GM23248 (cell line): ENCODE measurements at places on chromosomes 12 and 14. TPM values are rescaled to one million over a fixed set of nuclear protein-coding genes. Genes with fewer than 3 reads are reported as not detected.

Gene CAPZA3
- not detected in 2 replicates for total RNA-seq

Gene ARHGEF40
- 56.6 and 68.3 TPM in 2 replicates for total RNA-seq

Gene GPRC5D
- total RNA-seq = not detected in 2 replicates

Gene SLC7A7
- total RNA-seq = 0.65 and 0.89 TPM in 2 replicates

Gene VRTN
- total RNA-seq = not detected in 2 replicates

Gene SLC10A1
- not detected in 2 replicates for total RNA-seq

Gene MYBPC1
- total RNA-seq = not detected in 2 replicates

Gene TAS2R42
- not detected in 2 replicates for total RNA-seq

Gene PABPN1
- total RNA-seq = 60.3 and 65.5 TPM in 2 replicates

Gene RASSF8
- total RNA-seq = 80.1 and 108 TPM in 2 replicates

- DNase-seq = no peak
Observed at GRCh38 chr14:65344011-65344410, 68.5 kb upstream of the FUT8 start.

GRCh38 chr14:83993545-83993944, 1536.4 kb upstream of the FLRT2 start:
- DNase-seq = no peak

DNA sequence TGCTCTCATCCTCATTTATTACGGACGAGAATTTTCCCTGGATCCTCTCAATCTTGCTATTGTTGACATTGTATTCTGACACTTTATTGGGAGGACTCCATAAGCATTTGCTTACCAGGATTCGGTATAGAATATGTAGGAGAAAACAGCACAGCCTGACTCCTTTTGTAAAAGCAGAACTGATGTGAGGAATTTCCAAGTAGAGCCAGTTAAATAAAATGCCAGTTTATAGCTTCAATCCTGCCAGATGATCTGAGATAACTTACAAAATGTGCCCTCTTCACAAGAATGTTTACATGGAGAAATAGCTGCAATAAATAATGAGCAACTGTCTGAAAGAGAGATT, 332.9 kb upstream of the PRICKLE1 start:
- no peak for DNase-seq

- peak; percentile 60 for DNase-seq
Observed at GRCh38 chr12:14366209-14367039, 942 bp downstream of the ATF7IP start.

DNA sequence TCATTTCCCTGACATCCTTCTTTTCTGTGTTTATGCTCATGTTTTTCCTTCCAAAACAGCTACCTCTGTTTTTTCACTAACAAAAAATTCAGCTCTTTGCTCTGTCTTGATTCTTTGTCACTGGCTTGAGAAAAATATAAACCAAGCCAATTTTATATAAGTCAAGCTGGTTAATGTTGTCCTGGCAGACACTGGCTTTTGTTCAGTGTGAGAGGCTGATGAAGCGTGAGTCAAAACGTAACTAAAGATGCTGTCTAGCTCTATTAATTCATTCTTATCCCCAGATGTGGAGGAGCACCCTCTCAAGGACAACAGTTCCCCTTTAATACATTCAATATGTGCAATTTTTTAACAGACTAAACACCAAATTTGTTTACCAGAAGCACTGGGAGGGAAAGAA, 15.8 kb downstream of the TSPAN8 start:
- DNase-seq = no peak

- peak; percentile 82 for DNase-seq
Observed at GRCh38 chr12:54139019-54139418, 49.8 kb downstream of the SMUG1 start.

- peak; percentile 88 for DNase-seq
Observed at GRCh38 chr14:32374155-32374554, 45.1 kb downstream of the AKAP6 start.

DNA sequence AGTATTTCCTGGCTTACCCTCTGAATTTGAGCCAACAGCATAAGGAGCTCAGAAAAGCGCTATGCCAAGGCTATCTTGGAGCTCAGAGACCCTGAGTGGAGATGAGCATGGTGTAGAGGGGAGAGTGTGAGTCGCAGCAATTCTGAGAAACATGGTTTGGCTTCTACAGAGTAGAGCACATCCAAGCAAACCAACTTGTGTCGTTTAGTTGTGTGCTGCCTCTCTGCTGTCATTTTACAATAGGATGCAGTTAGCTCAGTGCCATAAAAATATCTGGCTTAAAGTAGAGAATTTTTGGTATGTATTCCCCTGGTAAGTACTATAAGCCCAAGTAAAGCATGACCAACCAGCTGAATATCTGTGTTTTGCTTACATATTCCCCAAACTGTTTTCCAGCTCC, 249.2 kb downstream of the TRHDE start:
- no peak for DNase-seq

DNA sequence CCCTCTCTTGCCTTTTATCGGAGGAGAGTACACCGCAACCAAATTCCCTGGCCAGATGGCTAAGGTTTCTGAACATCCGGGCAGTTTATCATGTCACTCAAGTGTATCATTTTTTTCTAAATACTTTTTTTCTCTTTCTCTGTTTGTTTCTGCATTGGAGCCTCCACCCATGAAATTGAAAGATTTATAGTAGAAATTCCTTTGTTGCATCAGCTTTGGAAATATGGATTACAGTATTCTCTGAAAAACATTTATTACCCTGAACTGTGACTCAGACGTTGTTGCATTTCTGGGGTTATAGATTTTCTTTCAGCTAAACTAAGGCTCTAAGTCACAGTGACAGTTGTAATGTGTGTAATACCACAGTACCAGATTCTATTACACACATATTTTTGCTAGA, 187.0 kb downstream of the SPTSSA start:
- DNase-seq = peak; percentile 32

- peak; percentile 77 for DNase-seq
Observed at GRCh38 chr12:15732341-15733061, 56.7 kb downstream of the EPS8 start.

DNA sequence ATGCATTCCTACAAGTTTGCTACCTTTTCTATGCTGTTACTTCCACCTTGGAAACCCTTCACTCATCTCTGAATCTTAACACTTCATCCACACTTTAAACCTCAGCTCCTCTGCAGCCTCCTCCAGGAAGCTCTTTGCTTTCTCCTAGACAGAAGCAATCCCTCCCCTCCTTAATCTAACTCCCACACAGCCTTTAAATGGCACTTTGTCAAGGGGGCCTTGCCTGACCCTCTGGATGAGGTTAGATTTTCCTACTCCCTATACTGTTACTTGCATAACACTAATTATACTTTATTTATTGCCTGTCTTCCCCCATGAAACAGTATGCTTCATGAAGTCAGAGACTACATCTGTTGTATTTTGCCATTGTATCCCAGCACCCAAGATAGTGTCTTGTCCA, 394.6 kb downstream of the MED13L start:
- DNase-seq = no peak

DNA sequence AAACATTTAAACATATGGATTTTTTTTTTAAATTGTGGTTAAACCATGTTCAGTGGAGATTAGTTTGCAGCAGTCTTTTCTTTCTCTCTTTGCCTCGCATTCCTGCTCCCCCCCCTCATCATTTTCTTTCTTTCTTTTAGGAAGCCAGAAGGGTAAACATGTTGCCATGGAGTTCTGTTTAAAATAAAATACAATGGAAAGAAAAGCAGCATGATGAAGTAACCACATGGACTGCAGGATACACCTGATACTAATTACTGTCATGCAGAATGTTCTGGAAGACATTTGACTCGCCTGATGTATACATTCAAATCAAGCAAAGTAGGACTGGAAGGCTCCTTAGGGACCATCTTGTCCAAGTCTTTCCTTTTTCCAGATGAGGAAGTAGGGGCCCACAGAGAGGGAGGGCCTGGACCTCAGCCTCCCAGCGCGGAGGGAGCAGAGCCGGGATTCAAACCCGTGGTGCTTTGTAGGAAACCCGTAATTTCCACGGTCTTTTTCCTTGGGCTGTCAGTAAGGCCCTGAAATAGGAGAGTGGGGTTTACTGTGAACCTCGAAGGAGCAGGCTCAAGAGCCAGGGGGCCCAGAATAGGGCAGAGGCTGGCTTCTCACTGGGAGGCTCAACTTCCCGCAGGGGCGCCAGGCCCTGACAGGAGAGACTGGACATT, 2.4 kb upstream of the MEG3 start:
- no peak for DNase-seq

DNA sequence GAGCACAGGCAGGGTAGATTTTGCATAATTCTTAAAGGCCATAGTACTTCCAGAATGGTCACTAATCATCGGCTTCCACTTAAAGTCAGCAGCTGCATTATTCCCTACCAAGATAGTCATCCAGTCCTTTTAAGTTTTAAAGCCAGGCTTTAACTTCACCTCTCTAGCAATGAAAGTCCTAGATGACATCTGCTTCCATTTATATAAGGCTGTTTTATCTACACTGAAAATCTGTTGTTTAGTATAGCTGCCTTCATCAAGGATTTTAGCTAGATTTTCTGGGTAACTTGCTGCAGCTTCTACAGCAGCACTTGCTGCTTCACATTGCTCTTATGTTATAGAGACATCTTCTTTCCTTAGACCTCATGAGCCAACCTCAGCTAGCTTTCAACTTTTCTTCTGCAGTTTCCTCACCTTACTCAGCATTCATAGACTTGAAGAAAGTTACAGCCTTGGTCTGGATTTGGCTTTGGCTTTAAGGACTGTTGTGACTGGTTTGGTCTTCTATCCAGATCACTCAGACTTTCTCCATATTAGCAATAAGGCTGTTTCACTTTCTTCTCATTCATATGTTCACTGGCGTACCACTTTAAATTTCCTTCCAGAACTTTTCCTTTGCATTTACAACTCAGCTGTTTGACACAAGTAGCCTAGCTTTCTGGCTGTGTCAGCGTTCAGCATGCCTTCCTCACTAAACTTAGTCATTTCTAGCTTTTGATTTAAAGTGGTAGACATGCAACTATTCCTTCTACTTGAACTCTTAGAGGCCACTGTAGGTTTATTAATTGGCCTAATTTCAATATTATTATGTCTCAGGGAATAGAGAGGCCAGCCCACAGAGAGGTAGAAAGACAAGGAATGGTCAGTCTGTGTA, 209.9 kb upstream of the GARIN2 start:
- DNase-seq = no peak

DNA sequence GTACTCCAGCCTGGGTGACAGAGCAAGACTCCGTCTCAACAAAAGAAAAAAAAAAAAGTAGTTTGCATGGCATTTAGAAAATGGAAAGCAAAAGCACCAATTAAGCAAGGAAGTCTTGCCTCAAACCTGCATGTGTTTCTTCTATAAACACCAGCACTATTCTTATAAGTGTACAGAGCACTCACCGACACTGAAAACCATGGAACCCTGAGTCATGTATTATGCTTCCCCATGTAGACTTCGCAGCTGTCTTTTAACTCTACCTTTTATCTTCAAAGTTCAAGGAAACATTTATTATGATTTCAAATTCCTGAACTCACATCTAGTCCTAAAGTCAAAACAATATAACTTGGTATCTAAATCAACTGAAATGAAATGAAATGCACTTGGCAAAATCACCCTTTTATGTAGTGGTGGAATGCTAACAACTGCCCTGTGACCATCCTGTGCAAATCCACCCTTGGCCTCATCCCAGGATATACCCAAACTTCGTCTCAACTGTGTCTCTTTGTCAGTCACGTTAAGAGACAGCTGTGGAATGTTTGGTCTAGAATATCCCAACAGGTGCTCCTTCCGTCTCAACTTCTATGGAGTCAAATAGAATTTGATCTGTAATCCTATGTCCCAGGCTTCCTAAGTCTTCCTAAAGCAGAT, 4.8 kb downstream of the BCAT1 start:
- no peak for DNase-seq

DNA sequence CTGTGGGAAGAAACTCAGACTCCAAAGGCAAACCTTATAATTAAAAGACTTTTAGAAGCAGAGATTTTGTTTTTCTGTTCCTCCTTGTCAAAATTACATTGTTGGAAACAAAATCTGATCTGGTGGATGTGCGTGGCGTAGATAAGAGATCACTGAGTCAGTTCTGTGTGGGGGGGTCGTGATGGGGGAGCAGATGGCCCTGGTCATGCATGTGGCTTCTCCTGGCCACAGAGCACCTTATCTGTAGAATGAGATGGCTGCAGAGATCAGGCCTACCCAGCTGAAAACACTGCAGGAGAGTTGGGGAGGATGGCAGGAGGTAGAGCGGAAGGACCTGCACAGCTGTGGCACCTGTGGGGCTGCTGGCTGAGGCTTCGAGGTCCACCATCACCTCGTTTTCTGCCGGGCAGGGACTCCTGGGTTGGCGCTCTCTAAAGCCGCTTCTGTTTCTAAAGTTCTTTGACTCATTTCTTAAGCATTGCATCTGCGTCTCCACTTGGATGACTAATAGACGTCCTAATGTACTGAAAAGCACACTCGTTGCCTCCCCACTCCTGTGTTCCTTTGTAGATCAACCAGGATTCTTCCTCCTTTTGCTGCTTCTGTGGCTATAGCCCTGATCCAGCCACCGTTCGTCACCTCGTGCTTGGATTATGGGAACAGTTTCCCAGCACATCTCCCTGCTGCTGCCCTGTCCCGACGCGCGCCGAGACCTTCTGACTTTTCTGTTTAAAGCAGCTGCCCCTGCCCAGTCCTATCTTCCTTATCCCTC, 93.4 kb downstream of the TSPAN9 start:
- DNase-seq = peak; percentile 95

DNA sequence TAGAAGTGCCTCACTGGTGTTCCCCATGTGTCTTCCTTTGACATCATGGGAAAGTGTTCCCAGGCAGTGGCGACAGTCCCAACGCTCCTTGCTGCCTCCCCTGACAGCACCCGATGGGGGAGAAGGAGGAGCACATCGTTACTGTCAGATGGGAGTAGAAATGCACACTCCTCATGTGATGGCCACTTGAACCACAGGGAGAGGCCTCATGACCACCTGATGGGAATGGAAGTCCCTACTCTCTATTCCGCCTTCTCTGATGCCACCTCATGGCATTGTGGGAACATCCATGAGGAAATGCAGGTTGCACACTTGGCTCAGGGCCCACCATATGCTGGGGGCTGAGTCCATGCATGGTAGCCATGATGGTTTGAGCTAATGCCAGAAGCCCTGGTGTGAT, 14.3 kb upstream of the CORO1C start:
- no peak for DNase-seq

DNA sequence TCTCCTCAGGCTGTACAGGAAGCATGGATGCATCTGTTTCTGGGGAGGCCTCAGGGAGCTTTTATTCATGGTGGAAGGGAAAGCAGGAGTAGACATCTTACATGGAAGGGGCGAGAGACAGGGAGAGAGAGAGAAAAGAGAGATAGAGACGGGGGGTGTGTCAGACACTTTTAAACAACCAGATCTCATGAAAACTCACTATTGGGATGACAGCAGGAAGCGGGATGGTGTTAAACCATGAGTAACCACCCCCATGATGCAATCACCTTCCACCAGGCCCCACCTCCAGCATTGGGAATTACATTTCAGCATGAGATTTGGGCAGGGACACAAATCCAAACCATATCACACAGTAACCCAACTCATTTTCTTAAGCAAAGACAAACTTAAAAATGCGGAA, 110.0 kb upstream of the EEA1 start:
- DNase-seq = no peak
